ENCODE measurements at places on chromosomes 4 and X.
A peak's percentile ranks its signal among the peaks of the same experiment; 100 is the strongest.

GRCh38 chr4:185566425-185566824, 31.1 kb upstream of the PDLIM3 start:
- no peak overlapping the region for H3K4me3 ChIP-seq
- no peak for DNase-seq
- H3K27ac ChIP-seq = no peak overlapping the region

GRCh38 chr4:955931-956381, 17.4 kb downstream of the DGKQ start:
- no peak overlapping the region for H3K4me3 ChIP-seq
- no peaks in the 10 kb centered on the region for H3K4me1 ChIP-seq
- H3K36me3 ChIP-seq = peaks cover 58% of the 10 kb centered on the region
- no peak overlapping the region for H3K27ac ChIP-seq
- no peak for DNase-seq

GRCh38 chrX:3950373-3950772, 236.9 kb upstream of the PRKX start:
- H3K27me3 ChIP-seq = no peaks in the 10 kb centered on the region
- DNase-seq = no peak
- H3K36me3 ChIP-seq = no peaks in the 10 kb centered on the region
- H3K4me3 ChIP-seq = no peak overlapping the region

- H3K4me3 ChIP-seq = no peak overlapping the region
- H3K27me3 ChIP-seq = no peaks in the 10 kb centered on the region
- no peak for DNase-seq
- no peak overlapping the region for H3K27ac ChIP-seq
Observed at GRCh38 chrX:68936608-68937007, 107.8 kb downstream of the EFNB1 start.

GRCh38 chr4:77927991-77928925, 65.6 kb downstream of the MRPL1 start:
- peaks cover 19% of the 10 kb centered on the region for H3K36me3 ChIP-seq
- H3K27me3 ChIP-seq = no peaks in the 10 kb centered on the region
- H3K4me3 ChIP-seq = no peak overlapping the region
- no peak overlapping the region for H3K27ac ChIP-seq
- H3K4me1 ChIP-seq = no peaks in the 10 kb centered on the region

DNA sequence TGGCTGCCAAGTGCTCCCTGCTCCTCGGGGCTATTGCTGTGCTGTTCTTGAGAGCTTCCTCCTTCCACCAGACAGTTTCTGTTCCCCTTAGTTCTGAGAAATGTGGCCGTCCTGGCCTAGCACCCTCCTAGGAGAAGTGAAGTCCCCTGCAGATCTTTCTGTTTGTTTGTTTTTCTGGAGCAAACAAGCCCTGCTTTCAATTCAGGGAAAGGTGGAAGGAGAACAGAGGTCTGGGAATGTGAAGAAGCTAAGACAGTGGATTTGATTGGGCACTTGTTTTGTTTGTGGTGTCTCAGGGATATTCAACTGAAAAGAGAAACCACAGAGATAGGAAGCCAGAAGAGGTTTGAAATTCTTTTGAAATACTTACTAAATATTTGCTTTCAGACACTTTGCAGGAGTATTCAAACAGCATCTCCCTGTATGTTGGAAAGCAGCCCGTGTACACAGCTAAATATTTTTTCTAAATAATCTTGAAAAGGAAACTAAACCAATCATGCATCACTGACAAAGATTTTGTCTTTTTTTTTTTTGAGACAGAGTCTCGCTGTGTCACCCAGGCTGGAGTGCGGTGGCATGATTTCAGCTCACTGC, 36.5 kb upstream of the PPM1K start:
- no peaks in the 10 kb centered on the region for H3K36me3 ChIP-seq
- peak overlapping the region; percentile 92 for H3K27ac ChIP-seq
- DNase-seq = peak; percentile 59

DNA sequence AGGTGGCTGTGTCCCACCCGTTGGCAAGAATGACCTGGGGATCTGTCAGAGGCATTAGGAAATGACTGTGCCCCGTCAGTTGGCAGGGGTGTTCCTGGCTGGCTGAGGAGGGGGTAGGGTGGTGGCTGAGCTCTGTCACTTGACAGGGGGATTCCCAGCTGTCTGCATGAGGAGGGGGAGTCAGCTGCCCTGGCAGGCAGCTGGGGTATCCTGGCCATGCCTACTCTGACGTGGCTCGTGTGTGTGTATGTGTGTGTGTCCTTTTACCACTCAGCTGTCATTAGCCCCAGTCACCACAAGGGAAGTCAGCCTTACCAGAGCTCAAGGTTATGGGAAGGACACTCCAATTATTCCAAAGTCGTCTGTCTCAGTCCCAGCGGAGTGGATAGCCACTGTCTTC, 93.2 kb downstream of the EFNB1 start:
- no peaks in the 10 kb centered on the region for H3K4me1 ChIP-seq
- no peak overlapping the region for H3K27ac ChIP-seq
- DNase-seq = no peak
- H3K36me3 ChIP-seq = no peaks in the 10 kb centered on the region

DNA sequence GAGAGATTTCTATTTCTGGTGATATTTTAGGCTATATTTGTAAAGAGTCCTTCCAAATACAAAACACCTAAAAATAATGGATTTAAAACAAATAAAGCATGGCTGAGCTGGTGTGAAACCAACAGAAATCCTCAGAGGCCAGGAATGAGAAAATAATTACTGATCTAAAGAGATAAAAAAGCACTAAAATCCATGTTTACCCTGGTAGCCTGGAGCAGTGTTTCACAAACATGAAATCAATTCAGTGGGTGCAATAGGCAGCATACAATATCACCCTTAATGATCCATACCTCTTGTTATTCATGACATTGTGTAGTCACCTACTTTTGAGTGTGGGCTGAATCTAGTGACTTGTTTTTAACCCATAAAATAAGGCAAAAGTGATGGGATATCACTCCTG, 14.6 kb downstream of the PFKFB1 start:
- DNase-seq = no peak
- H3K27me3 ChIP-seq = no peaks in the 10 kb centered on the region
- no peak overlapping the region for H3K27ac ChIP-seq
- H3K4me3 ChIP-seq = no peak overlapping the region
- H3K36me3 ChIP-seq = no peaks in the 10 kb centered on the region
- H3K4me1 ChIP-seq = no peaks in the 10 kb centered on the region

- no peaks in the 10 kb centered on the region for H3K27me3 ChIP-seq
- H3K27ac ChIP-seq = no peak overlapping the region
- no peak for DNase-seq
Observed at GRCh38 chr4:1968686-1969295, 40.0 kb downstream of the NELFA start.

- DNase-seq = no peak
- no peaks in the 10 kb centered on the region for H3K36me3 ChIP-seq
- no peaks in the 10 kb centered on the region for H3K4me1 ChIP-seq
- H3K27me3 ChIP-seq = no peaks in the 10 kb centered on the region
Observed at GRCh38 chrX:12314651-12315050, 176.4 kb downstream of the FRMPD4 start.

DNA sequence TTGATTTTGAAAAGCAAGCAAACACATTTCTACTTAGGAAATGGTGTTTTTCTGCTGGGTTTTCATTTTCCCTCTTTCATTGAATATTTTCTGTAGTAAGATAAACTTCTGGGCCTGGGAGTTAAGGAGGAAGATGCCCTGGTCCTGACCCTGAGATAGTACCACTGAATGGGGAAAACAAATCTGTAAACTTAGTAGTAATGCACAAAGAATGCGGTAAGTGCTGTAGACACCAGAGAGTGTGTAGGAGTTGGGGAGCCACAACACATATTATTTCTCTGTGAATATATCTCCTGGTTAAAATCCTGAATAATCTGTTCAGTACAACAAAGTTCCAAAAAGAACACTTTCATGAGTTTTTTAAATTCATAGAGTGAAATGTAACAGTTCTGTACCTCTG, 178.3 kb downstream of the MAPK10 start:
- no peaks in the 10 kb centered on the region for H3K4me1 ChIP-seq
- no peak overlapping the region for H3K27ac ChIP-seq
- H3K27me3 ChIP-seq = no peaks in the 10 kb centered on the region

- no peaks in the 10 kb centered on the region for H3K4me1 ChIP-seq
- no peak overlapping the region for H3K27ac ChIP-seq
- no peak for DNase-seq
- no peaks in the 10 kb centered on the region for H3K36me3 ChIP-seq
- H3K4me3 ChIP-seq = no peak overlapping the region
Observed at GRCh38 chr4:150771382-150771781, 189.4 kb downstream of the MAB21L2 start.

- no peaks in the 10 kb centered on the region for H3K36me3 ChIP-seq
- no peak overlapping the region for H3K27ac ChIP-seq
- no peak for DNase-seq
- H3K27me3 ChIP-seq = no peaks in the 10 kb centered on the region
Observed at GRCh38 chr4:3440979-3441500, 728 bp upstream of the HGFAC start.

GRCh38 chrX:101617211-101618191, at the start of gene ARMCX6:
Gene ARMCX6, minus strand, starts transcription at chrX:101618000. Its CDS starts 1,380 bp downstream, at chrX:101616620.
- peaks cover 31% of the 10 kb centered on the region for H3K4me1 ChIP-seq
- H3K4me3 ChIP-seq = peak within 1 kb of the TSS; percentile 54
- H3K36me3 ChIP-seq = peaks cover 5% of the 10 kb centered on the region
- peak; percentile 81 for DNase-seq
- no peaks in the 10 kb centered on the region for H3K27me3 ChIP-seq
- peak within 1 kb of the TSS; percentile 75 for H3K27ac ChIP-seq

DNA sequence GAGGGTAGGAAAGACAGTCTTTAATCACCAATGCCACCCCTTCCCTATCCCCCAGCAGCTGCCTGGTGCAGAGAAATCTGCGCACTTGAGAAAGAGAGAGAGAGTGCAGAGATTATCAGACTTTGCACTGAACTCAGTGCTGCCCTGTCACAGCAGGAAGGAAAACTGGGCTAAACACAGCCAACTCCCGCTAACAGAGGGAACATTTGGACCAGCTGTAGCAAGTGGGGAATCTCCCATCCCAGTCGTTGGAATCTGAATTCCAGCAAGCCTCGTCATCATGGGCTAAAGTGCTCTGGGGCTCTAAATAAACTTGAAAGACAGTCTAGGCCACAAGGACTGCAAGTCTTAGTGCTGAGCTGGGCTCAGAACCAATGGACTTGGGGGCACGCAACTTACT, 168.7 kb downstream of the DLG3 start:
- no peak overlapping the region for H3K27ac ChIP-seq
- H3K4me1 ChIP-seq = no peaks in the 10 kb centered on the region
- H3K4me3 ChIP-seq = no peak overlapping the region
- H3K36me3 ChIP-seq = no peaks in the 10 kb centered on the region
- DNase-seq = no peak

- no peak overlapping the region for H3K27ac ChIP-seq
- no peaks in the 10 kb centered on the region for H3K36me3 ChIP-seq
- H3K4me1 ChIP-seq = no peaks in the 10 kb centered on the region
- no peak overlapping the region for H3K4me3 ChIP-seq
Observed at GRCh38 chr4:137609718-137610430, 77.6 kb upstream of the PCDH18 start.

DNA sequence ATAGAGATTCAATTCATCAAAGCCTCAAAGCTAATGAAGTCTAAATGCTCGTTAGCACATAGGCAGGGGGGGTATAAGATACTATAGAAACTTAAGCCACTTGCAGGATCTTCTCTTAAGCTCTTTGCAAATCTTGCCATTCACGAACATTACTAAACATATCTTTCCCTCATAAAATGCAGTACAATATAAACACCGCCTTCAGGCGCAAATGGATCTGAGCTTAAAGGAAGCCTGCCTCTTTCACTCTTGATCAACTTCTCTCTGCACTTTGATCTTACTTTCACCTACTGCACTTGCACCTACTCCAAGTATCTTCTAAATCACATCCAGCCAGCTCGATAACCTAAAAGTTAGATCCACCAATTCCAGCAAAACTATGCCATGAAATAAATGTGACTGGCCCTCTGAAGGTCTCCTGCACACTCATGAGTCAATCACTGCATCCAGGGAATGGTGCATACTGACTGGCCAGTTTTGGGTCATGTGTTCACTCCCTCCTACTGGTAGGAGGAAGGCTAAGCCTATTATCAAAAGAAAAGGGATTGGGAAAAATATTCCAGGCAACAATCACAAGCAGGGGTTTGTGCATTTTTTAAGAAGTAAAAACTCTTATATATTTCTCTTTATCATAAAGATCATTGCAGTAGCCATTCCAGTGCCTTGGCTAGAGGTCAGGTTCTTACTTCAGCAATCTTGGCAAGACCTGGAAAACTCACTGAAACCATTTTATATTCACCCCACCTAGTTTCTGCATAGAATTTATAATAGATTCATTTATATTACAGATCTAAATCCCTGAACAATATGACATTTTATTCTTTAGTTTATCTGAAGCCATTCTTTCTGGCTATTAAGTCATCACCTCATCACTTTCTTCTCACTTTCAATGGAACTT, 222.0 kb downstream of the PPP3CA start:
- no peaks in the 10 kb centered on the region for H3K36me3 ChIP-seq
- no peak overlapping the region for H3K27ac ChIP-seq
- H3K27me3 ChIP-seq = no peaks in the 10 kb centered on the region
- H3K4me3 ChIP-seq = no peak overlapping the region
- H3K4me1 ChIP-seq = no peaks in the 10 kb centered on the region
- no peak for DNase-seq

- H3K4me1 ChIP-seq = peaks cover 10% of the 10 kb centered on the region
- no peaks in the 10 kb centered on the region for H3K27me3 ChIP-seq
- no peaks in the 10 kb centered on the region for H3K36me3 ChIP-seq
- DNase-seq = no peak
Observed at GRCh38 chrX:87663421-87663820, 145.8 kb downstream of the KLHL4 start.

- H3K27me3 ChIP-seq = no peaks in the 10 kb centered on the region
- H3K4me3 ChIP-seq = no peak overlapping the region
- DNase-seq = no peak
- H3K36me3 ChIP-seq = no peaks in the 10 kb centered on the region
Observed at GRCh38 chr4:33054656-33055196, 2334.6 kb downstream of the PCDH7 start.

- no peaks in the 10 kb centered on the region for H3K4me1 ChIP-seq
- no peak overlapping the region for H3K27ac ChIP-seq
- no peaks in the 10 kb centered on the region for H3K27me3 ChIP-seq
- no peaks in the 10 kb centered on the region for H3K36me3 ChIP-seq
- no peak for DNase-seq
Observed at GRCh38 chr4:98838977-98839618, 89.8 kb downstream of the EIF4E start.

- H3K4me1 ChIP-seq = peaks cover 82% of the 10 kb centered on the region
- peak overlapping the region; percentile 42 for H3K27ac ChIP-seq
- peak overlapping the region; percentile 68 for H3K4me3 ChIP-seq
- no peaks in the 10 kb centered on the region for H3K36me3 ChIP-seq
- peak; percentile 18 for DNase-seq
Observed at GRCh38 chr4:87009095-87009648, 74.4 kb downstream of the AFF1 start.

Data from DND-41 (cell line).